ENCODE measurements at places on chromosomes 6 and 20.

DNA sequence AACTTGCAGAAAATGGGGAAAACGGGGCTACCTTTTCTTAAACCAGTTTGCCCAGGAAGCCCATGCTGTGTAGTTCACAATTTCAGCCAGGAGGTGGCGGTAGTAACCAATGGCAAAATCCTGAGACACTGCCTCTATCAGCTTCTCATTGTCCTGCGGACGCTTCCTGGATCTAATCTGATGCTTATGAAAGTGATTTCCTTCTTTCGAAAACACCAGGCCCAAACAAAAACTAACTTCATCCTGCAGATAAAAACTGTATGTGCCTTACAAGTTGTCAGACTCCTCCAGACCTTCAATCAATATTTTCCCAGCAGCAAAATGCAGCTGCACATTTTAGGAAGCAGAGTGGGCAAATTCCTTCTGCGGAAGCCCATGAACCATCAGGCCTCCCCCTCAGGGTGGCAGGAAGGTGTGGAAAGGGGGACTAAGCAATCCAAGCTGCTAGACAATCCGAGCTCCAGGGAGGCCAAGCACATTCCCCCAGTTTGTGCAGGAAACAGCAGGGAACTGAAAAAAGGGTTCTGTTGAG is 88.5 kb downstream of the LY86 start:
- DNase-seq: no peak

DNA sequence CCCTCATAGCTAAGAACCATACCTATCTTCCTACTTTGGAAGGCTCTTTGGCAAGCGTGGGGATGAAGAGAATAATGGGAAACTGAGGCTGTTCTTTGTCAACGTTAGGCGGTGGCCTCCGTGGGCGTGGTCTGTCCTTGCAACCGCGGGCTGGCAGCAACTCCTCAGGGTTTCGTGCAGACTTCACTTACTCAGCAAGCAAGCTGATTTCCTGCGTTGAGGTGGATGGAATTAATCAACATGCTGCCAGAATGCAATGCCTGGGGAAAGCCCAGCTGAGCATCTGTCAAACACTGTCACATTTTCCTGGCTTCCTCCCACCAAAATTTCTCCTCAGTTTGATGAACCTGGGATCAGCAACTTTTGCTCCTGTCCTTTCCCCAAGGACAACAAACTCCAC is 9.2 kb upstream of the IL17F start:
- no peak for DNase-seq

DNA sequence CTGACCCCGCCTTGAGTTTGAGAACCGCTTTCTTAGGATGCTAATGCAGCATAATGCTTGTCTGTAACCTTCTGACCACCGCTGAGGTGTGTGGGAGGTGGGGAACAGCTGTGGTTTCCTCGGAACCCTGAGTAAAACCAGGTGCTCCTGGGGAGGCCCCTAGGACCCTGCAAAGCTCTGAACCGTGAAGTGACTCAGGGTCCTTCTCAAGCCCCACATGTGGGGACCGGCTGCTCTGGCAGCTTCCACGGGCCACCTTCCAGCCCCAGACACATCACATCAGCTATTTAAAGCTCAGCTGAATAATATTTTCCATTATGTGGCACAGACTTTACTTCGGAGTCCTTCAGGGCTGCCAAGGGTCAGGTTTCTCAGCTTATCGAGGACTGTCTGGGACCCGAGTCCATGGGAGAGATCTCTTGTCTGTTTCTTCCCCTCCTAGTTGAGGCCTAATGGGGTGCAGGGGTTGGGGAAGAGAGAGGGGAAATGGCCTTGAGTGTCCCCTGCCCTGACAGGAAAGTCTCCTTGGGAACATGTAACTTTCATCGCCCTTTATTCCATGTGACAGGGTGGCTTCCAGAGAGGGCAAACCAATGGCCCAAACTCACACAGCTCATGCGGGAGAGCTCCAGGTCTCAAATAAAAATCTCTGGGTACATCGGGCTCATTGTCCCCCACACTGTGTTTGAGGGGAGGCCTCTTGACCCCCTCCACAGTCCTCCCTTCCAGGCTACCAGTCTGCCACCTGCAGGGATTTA is 186.1 kb upstream of the SLC24A3 start:
- DNase-seq: no peak

GRCh38 chr6:148952147-148953035 is 205.6 kb downstream of the UST start:
- peak; percentile 24 for DNase-seq

DNA sequence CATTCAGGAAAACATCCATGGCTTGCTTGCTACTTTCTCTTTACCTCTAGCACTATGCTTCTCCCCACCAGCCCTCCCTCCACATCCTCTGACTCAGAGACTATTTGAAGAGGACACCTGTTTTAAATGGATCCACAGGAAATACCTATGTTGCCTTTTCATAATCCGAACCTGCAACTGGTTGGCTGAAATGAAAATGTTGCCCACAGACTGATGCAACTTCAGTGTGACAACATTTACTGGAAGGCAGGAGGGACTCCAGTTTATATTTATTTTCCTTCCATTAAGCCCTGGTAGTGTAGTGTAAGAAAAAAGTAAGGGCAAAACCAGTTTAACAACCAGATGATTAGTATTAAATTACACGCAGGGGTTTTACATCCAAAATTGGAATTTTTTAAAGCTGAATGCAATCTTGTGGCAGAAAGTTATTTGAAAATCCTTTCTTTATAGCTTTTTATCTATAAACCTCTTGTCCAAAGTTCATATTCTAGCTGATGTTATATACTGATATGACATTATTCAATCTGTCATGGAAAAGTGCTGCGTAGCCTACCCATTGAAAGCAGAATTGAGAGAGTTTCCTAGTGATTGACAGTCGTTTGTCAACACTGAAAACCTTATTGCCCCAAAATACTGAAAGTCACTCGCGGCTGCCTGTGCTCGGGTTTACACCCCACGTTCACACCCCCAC is 881 bp upstream of the AIG1 start:
- peak; percentile 92 for DNase-seq
